ENCODE measurements at places on chromosomes 4 and X. TPM values are rescaled to one million over a fixed set of nuclear protein-coding genes. Genes with fewer than 3 reads are reported as not detected.

GRCh38 chrX:15236146-15236545, 33.7 kb downstream of the ASB9 start:
- no peak for DNase-seq

DNA sequence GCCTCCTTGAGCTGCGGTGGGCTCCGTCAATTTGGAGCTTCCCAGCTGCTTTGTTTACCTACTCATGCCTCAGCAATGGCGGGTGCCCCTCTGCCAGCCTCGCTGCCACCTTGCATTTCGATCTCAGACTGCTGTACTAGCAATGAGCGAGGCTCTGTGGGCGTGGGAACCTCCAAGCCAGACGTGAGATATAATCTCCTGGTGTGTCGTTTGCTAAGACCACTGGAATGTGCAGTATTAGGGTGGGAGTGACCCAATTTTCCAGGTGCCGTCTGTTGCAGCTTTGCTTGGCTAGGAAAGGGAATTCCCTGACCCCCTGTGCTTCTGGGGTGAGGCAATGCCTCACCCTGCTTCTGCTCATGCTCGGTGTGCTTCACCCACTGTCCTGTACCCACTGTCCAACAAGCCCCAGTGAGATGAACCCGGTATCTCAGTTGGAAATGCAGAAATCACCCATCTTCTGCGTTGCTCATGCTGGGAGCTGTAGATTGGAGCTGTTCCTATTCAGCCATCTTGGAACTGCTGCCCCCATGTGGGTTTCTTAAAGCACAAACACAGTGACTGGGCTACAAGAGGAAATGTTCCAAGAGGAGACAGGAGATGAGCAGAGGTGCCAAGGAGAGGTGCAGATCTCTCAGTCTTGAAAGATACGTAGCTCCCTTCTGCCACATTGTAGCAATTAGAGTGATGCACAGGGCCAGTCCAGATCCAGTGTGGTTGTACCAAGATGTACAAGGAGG, 193.0 kb upstream of the IGFBP7 start:
- DNase-seq, result no peak

- DNase-seq, result no peak
Measured at GRCh38 chrX:116239944-116240840, 69.6 kb downstream of the AGTR2 start.

- DNase-seq, result no peak
Measured at GRCh38 chr4:111453216-111453615, 692.0 kb upstream of the FAM241A start.

DNA sequence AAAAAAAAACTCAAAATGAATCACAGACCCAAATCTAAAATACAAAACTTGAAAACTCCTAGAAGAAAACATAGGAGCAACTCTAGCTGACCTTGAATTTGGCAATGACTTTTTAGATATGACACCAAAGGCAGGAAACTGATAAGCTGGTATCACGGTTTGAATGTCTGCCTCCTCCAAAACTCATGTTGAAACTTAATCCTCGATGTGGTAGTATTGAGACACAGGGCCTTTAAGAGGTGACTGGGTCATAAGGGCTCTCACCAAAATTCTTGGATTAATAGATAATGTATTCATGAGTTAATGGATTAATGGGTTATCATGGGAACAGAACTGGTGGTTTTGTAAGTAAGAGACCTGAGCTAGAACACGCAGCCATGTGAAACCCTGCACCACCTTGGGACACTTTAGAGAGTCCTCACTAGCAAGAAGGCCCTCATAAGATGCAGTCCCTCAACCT, 40.5 kb downstream of the FRYL start:
- DNase-seq, result no peak

GRCh38 chr4:142549248-142549647, 296.9 kb downstream of the INPP4B start:
- no peak for DNase-seq

DNA sequence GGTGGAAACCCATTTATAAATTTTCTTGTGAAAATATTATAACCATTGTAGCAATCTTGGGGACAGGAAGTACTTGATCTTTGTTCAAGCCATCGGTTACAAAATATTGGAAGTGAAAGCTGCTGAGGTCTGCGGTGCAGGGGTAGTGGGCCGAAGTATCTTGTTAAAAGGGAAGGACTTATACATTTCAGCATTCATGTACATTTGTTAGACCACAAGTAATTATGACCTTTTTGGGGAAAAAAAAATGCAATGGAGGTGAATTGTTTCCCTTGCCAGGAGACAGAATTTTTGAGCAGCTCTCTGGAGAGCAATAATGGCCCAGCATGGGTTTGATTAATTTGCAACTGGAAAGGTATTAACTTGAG, 121.3 kb downstream of the EGF start:
- DNase-seq, result no peak

DNA sequence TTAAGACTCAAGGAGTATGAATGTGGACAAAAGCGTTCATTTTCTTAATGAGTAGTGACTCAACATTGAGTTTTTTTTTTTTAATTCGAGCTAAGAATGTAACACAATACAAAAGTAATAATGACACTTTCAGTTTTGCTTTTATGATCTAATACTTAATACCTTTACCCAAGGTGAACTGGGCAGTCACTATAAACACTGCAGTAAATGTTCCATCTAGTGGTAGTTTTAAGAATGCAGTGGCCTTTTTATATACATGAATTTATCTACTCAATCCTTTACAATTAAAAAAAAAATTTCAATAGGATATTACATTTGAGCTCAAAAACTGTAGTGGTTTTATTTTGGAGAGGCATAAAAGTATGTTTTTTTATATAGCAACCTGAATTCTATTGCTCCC, 33.9 kb downstream of the PDK3 start:
- DNase-seq, result peak; percentile 58

DNA sequence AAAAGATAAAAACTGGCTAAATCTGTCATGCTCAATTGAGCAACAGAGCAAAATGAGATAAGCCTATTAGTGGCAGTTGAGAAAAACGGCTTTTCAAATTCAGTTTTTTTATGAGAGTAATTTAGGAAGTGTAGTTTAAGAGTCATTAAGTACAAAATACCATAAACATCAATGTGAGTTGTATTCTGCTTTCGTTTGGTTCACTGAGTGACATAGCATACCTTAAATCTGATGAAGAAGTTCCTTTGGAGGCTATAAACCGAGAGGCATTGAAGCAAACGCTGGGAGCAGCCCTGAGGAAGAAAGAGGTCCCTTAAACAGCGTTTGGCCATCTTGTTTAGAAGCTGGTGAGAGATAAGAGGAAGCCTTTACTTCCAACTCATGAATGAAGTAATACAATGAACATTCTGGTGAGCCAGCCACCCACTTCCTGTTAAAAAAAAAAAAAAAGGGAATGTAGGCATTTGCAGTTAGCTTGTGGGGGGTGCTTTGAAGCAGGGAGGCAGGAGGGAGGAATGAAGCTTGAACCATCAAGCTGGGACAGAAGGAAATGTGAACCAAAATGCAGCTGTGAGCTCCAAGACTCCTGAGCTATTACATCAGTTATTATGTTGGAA, 132.3 kb downstream of the ZNF330 start:
- no peak for DNase-seq

DNA sequence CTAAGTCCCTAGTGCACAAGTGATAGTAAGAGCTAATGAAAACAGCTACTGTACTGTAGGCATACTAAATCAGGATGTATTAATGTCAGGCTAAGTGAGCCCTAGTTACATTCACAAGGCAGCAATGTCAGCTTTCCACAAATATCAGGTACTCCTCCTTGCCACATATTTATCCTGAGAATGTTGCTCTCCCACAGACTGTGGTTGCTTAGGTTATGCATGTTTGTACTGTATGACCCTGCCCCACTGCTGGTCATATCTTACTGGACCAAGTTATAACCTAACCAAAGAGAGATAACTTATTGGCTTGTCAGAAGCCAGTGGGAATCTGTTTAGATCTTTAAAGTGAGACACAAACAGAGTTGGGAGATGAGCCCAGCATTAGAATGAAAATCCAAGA, 241.0 kb downstream of the SLC39A8 start:
- no peak for DNase-seq

DNA sequence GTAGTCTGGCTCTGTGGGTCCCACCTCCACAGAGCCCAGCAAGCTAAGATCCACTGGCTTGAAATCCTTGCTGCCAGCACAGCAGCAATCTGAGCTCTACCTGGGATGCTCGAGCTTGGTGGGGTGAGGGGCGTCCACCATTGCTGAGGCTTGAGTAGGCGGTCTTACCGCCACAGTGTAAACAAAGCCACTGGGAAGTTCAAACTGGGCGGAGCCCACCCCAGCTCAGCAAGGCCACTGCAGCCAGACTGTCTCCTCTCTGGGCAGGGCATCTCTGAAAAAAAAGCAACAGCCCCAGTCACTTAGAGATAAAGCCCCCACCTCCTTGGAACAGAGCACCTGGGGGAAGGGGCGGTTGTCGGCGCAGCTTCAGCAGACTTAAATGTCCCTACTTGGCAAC, 243.2 kb upstream of the POF1B start:
- DNase-seq, result no peak

- DNase-seq, result no peak
Measured at GRCh38 chrX:34563804-34564203, 93.3 kb downstream of the TMEM47 start.

DNA sequence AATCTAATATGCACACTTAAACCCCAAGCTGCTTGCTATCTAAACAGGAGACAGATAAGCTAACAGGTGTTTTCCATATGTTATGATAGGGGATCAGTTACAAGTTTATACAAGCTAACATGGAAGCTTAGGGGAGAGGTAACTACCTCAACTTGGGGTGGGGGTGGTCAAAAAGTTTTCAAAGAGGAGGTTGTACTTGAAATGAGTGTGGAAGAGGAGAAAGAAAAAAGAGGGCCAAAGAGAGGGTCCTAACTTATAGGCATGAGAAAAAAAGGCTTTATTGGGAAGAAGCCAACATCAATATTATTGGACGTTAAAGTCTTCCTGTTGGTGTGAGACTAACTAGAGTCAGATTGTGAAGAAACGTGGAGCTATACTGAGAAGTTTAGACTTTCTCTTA, 205.9 kb downstream of the NDST4 start:
- no peak for DNase-seq

- no peak for DNase-seq
Measured at GRCh38 chr4:78517050-78517652, 34.4 kb upstream of the ANXA3 start.

DNA sequence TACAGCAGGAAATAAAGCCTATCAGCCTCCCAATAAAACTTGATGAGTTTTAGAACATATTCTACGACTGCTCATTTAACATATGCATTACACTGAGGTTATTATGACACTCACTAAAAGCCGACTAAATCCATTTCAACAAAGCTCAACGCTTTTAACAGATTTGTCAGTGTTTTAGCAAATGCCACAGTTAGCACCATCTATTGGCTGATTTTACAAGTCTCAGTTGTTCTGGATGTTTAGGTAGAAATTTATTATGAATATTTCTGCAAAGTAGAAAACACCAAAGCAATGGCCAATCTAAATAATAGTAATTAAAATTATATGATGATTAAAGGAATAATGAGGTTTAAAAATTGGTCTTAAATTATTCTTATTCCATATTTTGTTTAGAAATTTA, 993.2 kb upstream of the PCDH7 start:
- no peak for DNase-seq

DNA sequence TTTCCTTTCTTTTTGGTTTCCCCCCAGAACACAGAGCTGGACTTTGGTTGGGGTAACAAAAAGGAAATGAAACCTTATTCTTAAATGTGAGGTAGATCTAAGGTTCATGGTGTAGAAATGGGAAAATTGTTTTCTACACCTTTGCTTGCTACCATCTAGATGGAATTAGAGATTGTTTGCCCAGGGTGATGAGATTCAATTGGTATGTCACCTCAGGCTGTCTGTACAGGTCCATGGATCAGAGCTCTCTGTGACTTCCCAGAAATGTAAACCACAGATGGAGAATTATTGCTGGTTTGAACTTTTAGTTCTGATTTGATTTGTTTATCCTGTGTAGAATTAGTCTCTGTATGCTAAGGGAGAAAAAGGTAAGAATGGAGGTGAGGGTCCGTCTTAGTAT, 146.7 kb downstream of the PCDH7 start:
- no peak for DNase-seq

DNA sequence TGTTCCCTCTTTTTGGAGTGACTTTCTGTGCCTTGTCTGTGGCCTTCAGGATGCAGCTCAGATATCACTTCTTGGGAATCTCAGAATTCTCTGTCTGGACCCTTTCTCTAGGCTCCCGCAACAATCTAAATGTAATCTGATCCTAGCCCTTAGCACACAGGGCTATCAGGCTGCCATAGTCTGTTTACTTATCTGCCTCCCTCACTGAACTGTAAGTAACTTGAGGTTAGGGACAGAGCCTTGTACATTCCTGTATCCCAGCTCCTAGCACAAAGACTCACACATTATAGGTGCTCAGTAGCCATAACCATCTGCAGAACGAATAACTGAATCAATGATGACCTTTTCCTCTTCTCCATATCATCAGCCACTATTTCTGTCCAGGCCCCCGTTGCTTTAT, 69.5 kb downstream of the RTL9 start:
- no peak for DNase-seq

DNA sequence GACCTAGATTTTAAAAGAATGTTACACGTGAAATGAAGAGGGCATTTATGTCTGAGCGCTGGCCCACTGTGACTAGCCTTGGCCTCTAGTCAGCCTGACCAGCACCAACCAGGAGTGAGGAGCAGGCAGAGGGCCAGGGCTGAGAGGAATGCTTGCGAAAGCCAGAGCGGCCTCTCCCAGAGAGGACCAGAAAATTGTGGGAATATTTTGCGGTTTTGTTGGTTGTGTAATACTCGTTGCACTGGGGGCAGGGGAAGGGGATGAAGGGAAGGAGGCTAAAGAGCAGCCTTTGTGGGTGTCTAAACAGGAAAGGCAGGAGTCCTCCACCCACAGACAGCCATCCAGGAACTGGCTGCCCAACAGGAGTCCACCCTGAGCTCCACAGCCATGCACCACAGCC, 3.8 kb downstream of the GABRE start:
- no peak for DNase-seq

- no peak for DNase-seq
Measured at GRCh38 chrX:3697220-3697684, 16.2 kb downstream of the PRKX start.

Gene LPAR4
- not detected for total RNA-seq

Gene CENPI
- 1.1 TPM for total RNA-seq

Gene SSX4B
- total RNA-seq, result not detected

Gene JAKMIP1
- 39.7 TPM for total RNA-seq

Gene ATP8A1
- total RNA-seq, result 49.9 TPM

Gene H2BW2
- not detected for total RNA-seq

Gene ADH1B
- not detected for total RNA-seq

Gene ARL9
- not detected for total RNA-seq

Gene CXCL1
- not detected for total RNA-seq

Gene DMRTC1
- total RNA-seq, result not detected

Gene DCAF8L2
- not detected for total RNA-seq

Gene TLR1
- total RNA-seq, result 9.8 TPM

Gene MRFAP1
- 202 TPM for total RNA-seq

Gene HSFX3
- total RNA-seq, result not detected

All from CD4-positive, CD25-positive, alpha-beta regulatory T cell (primary cell).